HCT116 (cell line): ENCODE measurements at places on chromosomes 2 and 18.

DNA sequence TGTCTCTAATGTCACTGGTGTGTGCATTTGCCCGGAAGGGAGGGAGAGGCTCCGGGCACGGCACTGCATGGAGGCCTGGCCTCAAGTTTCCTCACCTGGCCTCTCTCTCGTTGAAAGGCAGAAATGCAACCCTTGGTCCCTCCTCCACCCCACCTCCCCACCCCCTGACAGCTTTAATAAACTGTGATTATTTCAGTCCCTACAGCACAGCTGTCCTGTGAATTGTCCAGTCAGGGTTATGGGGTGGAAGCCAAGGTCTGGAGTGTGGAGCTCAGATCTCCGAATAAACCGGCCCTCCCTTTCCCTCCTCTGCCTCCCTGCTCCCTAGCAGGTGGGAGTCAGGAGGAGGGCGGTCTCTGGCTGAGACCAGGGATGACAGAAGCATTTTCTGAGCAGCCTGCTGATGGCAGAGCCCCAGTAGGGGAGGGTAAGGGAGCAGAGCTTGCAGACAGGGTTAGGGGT is 199.2 kb upstream of the SMAD2 start:
- H3K27me3 ChIP-seq, result peaks cover 4% of the 10 kb centered on the region; the same call in 1 of the 2 replicates
- no peak overlapping the region for H3K27ac ChIP-seq

GRCh38 chr2:161358838-161359237 is 50.6 kb downstream of the PSMD14 start:
- H3K4me1 ChIP-seq, result no peaks in the 10 kb centered on the region
- no peak overlapping the region for H3K4me3 ChIP-seq
- no peaks in the 10 kb centered on the region for H3K27me3 ChIP-seq
- no peak overlapping the region for H3K27ac ChIP-seq
- H3K36me3 ChIP-seq, result no peaks in the 10 kb centered on the region

DNA sequence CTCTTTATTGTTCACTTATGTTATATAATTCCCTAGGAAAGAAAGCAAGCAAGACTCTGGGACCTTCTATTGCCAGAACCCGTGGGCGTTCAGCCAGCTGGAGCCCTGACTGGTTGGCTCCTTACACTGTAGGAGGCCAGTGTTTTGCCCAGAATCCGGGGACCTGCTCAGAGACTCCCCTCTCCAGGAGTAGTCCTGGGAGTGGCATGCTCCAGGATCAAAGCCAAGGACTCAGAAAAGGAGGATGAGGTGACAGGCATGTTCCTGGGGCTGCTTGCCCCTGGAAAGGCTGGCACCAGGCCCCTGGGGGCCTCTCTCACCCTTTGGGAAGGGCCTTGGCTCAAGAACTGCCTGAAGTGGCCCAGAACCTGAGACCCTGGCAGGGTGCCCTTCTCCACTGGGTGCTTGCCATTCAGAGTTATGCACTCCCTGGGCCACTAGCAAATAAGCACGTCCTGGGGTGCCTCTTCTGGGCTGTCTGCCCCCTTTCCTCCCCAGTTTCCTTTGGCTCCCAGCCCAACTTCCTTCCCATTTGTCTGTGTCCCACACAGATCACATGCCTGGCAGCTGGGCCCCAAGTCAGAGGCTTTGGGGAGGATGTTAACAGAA is 19.6 kb upstream of the KIF3C start:
- no peak overlapping the region; the same call in 1 of the 2 replicates for H3K27ac ChIP-seq
- DNase-seq, result no peak
- no peak overlapping the region for H3K4me3 ChIP-seq

DNA sequence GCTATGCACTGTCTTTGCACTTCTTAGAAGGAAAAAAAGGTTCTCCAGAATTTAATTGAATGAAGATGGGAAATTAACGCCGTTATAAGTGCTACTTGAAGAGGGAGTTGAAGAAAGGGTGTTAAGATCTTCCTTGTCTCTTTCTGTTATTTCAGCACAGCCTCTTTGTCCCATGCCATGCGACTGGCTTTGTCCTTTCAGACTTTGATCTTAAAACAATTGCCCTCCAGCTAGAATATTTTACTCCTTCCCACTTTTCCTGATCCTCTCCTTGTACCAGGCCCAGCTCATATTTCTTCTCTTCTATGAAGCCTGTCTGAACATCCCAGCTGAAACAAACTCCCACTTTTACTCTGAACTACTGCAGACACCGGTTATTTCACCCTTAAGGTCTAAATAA is 51.4 kb downstream of the RAB27B start:
- no peaks in the 10 kb centered on the region for H3K36me3 ChIP-seq
- no peaks in the 10 kb centered on the region for H3K4me1 ChIP-seq
- no peak for DNase-seq

DNA sequence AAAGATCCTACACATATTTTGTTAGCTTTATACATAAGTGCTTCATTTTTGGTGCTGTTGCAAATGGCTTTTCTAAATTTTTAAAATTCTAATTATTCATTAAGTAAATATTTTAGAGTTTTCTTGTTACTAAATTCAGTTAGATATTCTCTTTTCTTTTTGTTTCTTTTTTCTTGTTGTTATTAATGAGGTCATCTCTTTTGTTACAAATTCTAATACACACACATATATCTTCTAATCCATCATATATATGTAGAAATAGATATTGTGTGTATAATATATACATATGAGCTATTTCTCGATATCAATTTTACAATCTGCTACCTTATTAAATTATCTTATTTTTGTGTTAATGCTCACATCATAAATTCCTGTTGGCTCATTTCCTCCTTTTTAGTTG is 255.9 kb downstream of the GALR1 start:
- no peak for DNase-seq
- H3K36me3 ChIP-seq, result no peaks in the 10 kb centered on the region
- no peaks in the 10 kb centered on the region for H3K4me1 ChIP-seq

- no peak for DNase-seq
- no peaks in the 10 kb centered on the region for H3K27me3 ChIP-seq
- H3K36me3 ChIP-seq, result no peaks in the 10 kb centered on the region
Observed at GRCh38 chr2:85924522-85924921, 35.7 kb upstream of the ST3GAL5 start.

DNA sequence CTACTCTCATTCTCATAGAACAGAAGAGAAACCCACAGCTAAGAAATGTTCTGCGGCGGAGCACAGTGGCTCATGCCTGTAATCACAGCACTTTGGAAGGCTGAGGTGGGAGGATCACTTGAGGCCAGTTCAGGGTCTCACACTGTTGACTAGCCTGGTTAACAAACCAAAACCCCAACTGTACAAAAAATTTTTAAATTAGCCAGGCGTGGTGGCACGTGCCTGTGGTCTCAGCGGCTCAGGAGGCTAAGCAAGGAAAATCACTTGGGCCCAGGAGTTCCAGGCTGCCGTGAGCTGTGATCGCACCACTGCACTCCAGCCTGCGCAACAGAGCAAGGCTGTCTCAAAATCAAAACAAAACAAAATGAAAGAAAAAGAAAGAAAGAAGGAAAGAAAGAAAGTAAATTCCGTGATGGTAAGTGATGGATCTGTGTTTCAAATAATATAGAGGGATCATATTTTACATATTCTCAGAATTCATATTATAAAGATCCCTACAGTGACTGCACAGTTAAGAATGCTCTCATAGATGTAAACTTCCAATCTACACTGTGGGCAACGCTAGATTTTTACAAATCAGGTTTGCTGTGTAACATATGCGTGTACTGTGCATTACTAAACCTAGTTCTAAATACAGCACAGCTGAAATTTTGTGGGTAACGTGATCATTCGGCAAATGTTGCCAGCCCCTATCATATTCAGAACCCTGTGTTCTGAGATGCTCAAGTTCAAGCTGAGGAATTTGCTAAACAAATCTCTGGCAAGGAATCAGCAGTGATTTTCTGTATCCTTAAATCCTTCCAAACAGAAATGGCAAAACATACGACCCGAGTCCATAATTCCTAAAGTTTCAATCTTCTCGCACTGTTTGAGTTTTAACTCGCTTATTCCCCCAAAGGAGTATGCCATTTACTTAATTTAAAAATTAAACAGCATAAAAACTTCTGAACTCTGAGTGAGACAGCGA is 1.2 kb upstream of the RAB12 start:
- peaks cover 4% of the 10 kb centered on the region; the same call in 1 of the 2 replicates for H3K4me1 ChIP-seq
- H3K36me3 ChIP-seq, result no peaks in the 10 kb centered on the region
- no peak overlapping the region for H3K27ac ChIP-seq
- no peaks in the 10 kb centered on the region for H3K27me3 ChIP-seq
- no peak for DNase-seq
- H3K4me3 ChIP-seq, result no peak overlapping the region

DNA sequence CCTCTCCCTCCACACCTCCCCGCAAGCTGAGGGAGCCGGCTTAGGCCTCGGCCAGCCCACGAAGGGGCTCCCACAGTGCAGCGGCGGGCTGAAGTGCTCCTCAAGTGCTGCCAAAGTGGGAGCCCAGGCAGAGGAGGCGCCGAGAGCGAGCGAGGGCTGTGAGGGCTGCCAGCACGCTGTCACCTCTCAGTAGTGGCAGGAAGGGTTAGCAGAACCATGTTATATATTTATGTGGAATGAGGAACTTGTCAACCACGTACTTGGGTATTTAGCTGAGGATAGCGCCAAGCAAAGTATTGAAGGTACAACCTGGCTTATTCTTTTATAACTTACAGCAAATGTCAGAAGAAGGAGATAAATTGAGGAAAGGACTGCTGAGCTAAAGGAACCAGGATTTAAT is 144.1 kb upstream of the MGAT5 start:
- no peaks in the 10 kb centered on the region for H3K4me1 ChIP-seq
- no peaks in the 10 kb centered on the region for H3K27me3 ChIP-seq
- DNase-seq, result no peak
- H3K36me3 ChIP-seq, result no peaks in the 10 kb centered on the region

- H3K4me3 ChIP-seq, result no peak overlapping the region
- no peak for DNase-seq
- no peaks in the 10 kb centered on the region for H3K36me3 ChIP-seq
- no peak overlapping the region for H3K27ac ChIP-seq
- H3K4me1 ChIP-seq, result no peaks in the 10 kb centered on the region
Observed at GRCh38 chr2:198055716-198056115, 251.3 kb downstream of the PLCL1 start.

GRCh38 chr2:16241166-16242160 is 301.1 kb downstream of the MYCN start:
- no peaks in the 10 kb centered on the region for H3K4me1 ChIP-seq
- no peak overlapping the region for H3K4me3 ChIP-seq
- no peaks in the 10 kb centered on the region for H3K36me3 ChIP-seq
- no peak overlapping the region for H3K27ac ChIP-seq
- DNase-seq, result no peak

DNA sequence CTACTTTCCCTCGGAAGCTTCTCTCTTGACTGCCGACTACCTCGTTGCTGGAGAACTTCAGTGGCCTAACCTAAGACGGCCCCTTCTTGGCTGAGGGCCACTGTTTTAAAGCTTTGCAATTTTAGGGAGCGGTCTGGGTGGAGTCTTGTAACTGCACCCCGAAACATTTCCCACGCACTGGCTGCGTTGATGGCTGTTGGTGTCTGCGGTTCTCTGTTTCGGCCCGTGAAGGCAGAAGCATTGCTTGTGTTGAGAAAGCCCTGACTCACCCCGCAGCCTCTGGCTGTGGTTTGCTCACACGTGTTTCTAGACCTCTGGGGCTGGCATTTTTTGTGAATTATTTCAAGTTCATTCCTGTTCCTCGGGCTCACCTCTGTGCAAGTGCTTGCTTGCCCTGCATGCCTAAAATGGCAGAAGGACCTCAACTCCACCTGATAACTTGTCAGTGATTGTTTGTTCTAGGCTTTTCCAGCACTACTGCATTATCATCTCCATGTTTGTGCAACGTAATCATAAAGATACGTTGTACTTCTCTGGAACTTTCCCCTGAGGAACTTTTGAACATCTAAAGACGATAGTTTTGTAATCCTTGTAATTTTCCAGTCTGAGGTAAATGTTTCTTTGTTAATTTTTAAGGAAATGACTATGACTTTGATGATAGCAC is 94.2 kb upstream of the DLX2 start:
- no peak overlapping the region for H3K27ac ChIP-seq
- no peak overlapping the region for H3K4me3 ChIP-seq
- no peaks in the 10 kb centered on the region for H3K36me3 ChIP-seq

DNA sequence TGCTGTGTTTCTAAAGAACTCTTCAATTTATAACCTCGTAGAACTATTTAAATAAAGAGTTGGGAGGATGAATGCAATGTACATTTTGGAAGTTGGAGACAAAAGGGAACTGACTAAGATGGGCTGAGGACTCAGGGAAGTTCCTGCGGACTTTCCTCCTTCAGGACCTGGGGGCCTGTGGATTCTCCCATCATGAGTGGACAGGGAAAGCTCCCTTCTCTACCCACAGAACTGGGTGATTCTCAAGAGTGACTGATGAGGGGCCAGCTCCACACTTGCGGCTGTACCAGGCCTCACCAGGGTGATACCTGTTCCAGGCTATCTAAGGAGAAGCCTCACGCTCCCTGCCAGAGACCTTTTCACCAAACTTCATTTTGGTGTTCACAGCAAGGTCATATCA is 143.8 kb upstream of the APCDD1 start:
- no peak overlapping the region for H3K4me3 ChIP-seq
- no peaks in the 10 kb centered on the region for H3K36me3 ChIP-seq
- peaks cover 46% of the 10 kb centered on the region for H3K27me3 ChIP-seq
- no peak overlapping the region for H3K27ac ChIP-seq
- no peak for DNase-seq

DNA sequence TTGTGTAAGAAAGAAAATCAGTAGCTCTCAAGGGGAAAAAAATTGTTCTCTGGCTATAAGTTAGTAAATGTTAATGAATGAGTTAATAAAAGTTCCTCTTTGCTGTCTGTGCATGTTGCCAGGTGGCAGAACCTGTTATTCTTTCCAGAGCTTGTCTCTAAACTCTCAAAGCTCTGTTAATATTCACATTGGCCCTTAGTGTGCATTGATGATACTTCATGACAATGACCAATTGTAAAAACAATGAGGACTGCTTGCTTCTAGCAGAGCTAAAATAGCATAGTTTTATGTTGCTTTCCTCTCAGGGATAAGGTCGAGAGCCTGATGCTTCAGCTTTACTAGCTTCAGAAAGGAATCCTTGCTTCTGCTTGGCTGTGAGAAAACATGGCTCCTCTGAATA is 91.5 kb downstream of the RAD51AP2 start:
- no peak overlapping the region for H3K4me3 ChIP-seq
- no peaks in the 10 kb centered on the region for H3K36me3 ChIP-seq
- no peak overlapping the region for H3K27ac ChIP-seq
- no peaks in the 10 kb centered on the region for H3K4me1 ChIP-seq

DNA sequence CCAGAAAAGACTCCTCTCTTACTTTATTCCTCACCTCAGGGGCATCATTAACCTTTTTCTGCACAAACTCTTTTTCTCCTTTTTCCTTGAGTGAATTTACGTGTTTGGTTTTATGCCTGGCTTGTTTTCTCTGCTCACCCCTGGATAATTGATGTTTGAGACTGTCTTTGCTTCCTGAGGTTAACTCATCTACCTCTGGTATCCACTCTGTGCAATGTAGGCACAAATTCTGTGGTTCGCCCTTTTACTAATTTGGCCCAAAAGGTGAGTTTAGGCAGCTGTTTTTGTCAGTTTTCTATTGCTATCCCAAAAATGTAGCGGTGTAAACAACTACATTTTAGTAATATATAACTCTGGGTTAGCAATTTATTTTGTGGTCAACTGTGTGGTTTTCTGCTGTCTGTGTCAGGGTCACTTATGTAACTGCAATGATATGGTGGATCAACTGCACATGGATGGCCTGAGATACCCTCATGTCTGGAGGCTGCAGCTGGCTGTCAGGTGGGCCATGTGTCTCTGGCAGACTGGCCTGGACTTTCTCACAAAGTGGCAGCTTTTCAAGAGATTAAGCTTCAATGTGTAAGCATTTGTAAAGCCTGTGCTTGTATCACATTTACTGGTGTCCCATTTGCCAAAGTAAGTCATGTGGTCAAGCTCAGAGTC is 329.7 kb downstream of the FSIP2 start:
- H3K4me1 ChIP-seq, result no peaks in the 10 kb centered on the region
- no peak overlapping the region for H3K27ac ChIP-seq
- no peak for DNase-seq
- no peaks in the 10 kb centered on the region for H3K27me3 ChIP-seq
